ENCODE measurements at places on chromosomes 11 and 22.

GRCh38 chr22:20062043-20062765 is 17.8 kb upstream of the DGCR8 start:
- no peak for DNase-seq

GRCh38 chr11:13098063-13098462 is 88.9 kb downstream of the RASSF10 start:
- DNase-seq = no peak

DNA sequence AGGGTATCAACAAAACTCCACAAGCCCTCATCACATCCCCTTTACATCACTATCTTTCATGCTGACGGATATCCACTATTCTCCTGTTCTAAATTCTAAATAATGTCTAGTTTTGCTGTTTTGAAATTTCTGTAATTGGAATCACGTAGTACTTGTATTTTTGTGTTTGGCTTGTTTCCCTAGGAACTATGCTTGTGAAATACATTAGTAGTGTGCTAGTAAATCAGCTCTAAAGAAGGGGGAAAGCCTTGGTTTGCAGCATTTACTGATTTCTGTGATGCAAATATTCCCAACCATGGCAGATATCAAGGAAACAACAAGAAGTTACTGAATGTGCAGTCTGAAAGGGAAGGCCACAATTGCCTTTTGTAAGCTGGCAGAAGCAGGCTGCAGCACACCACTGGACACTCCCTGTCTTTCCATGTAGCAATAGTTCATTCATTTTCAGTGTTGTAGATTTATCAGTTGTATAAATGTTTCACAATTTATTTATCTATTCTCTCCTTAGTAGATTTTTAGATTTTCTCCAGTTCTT is 4.7 kb upstream of the FOLH1 start:
- no peak for DNase-seq

DNA sequence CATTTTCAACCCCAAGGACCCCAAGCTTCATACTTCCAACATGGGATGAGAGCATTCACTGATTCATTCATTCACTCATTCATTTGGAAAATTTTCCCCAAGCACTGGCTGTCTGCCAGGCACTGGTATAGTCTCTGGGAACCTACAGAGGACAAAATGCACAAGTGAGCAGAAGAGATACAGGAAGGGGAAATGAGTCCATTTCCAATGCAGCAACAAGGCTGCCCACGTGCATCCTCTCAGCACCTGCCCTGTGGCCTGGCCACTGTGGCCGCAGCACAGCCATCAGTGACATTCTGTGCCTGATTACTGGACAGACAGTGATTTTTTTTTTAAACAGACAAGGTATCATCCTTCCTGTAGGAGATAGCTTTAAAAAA is 96.0 kb upstream of the PITPNB start:
- no peak for DNase-seq

- DNase-seq = no peak
Measured at GRCh38 chr11:123272565-123272964, 77.5 kb upstream of the CLMP start.

- no peak for DNase-seq
Measured at GRCh38 chr11:88358040-88358431, 20.5 kb upstream of the CTSC start.

GRCh38 chr11:46456269-46457001 is 64.9 kb upstream of the CHRM4 start:
- DNase-seq = no peak

DNA sequence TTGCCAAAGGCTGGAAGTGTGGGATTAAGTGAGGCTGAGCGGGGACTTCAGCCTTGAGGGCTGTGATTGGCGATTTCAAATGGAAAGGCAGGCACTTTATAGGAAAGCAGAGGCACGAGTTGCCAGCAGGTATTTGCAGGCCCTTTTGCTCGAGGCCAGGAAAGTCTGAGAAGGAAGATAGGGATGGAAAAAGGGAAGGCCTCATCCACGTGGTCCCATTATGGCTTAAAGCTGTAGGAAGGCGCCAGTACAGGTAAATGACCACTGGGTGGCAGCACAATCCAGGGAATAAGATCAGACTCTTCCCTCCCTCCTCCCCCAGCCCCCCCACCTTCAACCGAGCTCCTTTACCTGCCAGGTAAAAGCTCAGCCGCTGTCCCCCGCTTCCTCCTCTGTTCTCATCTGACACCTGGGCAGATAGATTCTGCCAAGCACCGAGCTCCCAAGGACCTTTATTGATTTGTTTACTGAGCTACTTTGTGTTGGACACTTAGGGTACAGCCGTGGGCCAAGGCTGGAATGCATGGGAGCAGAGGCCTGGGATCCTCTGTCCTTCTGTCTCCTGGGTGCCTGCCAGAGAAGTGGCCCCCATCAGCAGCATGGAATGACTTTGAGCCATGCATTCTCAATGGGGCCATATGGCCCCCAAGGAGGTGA is 7.5 kb downstream of the P2RX3 start:
- peak; percentile 51 for DNase-seq

DNA sequence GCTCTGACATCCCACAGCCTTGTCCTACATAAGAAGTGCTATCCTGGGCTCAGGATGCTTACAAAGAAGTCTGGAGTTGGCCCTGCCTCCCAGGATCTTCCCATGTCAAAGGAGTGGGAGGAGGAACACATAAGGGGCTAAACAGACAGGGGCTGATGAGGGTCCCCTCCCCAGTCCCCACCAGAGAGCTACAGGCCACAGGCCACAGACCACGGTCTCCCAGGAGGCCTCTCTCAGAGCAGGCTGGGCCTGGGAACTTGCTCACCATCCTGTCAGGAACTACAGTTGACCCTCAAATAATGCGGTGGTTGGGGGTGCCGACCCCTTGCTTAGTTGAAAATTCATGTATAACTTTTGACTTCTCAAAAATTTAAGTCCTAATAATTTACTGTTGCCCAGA is 315.5 kb downstream of the NTM start:
- DNase-seq = no peak

- DNase-seq = no peak
Measured at GRCh38 chr22:20249797-20250354, 18.2 kb downstream of the RTN4R start.

DNA sequence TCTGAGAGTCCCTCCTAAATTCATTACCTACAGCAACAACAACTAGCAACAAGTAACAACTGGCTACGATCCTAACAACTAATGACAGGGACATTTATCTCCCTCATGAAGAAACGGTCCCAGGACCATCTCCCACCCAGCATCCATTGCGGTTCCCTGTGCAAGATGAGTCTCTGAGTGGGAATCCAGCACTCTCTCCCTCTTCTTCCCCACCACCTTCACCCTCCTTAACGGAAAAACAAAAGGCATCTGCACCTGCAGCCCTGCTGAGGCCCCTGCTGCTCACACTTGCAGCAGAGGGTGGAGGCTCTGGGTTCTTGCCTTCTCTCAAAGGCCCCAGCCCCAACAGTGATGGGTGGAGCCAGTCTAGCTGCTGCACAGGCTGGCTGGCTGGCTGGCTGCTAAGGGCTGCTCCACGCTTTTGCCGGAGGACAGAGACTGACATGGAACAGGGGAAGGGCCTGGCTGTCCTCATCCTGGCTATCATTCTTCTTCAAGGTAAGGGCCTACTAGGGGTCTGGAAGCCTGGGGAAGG is at the start of gene CD3G:
Gene CD3G (plus strand): TSS at position 364 of the 535 bp plus-strand sequence. CDS start 80 bp downstream, at position 444.
- peak; percentile 30 for DNase-seq

DNA sequence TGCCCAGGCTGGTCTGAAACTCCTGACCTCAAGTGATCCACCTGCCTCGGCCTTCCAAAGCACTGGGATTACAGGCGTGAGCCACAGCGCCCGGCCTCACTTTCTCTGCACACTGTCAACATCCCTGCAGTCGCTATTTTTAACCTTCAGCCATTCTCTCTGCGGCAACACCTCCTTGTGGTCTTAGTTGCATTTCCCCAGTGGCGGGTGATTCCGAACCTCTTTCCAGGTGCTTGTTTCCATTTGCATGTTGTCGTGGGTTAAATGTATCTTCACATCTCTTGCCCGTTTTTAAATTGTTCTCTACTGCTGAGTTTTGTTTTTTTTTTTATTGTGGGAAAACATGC is 2.2 kb upstream of the SCT start:
- no peak for DNase-seq

GRCh38 chr11:1563149-1563638 is 8.9 kb downstream of the DUSP8 start:
- no peak for DNase-seq

DNA sequence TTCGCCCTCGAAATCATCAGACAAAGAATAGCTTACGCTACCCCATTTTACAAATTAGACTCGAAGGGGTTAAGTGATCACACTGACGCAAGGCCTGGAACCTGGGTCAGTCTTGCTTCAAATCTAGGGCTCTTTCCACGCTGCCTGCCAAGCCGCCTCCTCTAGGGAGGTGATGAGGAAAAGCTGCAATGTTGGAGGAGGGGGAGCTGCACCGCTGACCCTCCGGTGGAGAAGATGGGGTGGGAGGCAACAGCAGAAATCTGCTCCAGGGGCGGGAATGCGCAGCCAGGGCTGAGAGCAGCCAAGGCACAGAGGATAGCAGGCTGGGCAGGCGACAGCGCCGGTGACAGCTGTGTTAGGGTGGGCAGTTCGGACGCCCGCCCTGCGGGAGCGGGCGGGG is 595 bp downstream of the SYVN1 start:
- DNase-seq = no peak

DNA sequence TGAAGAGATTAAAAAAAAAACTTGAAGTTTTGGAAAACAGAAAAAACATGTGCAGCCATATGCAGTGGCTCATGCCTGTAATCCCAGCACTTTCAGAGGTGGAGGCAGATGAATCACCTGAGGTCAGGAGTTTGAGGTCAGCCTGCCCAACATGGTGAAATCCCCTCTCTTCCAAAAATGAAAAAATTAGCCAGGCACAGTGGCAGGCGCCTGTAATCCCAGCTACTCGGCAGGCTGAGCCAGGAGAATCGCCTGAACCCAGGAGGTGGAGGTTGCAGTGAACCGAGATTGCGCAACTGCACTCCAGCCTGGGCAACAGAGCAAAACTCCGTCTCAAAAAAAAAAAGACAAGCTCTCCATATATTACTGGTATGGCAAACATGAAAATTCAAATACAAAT is 7.6 kb downstream of the DLG2 start:
- DNase-seq = no peak

- no peak for DNase-seq
Measured at GRCh38 chr11:121553806-121554205, 101.0 kb upstream of the SORL1-AS1 start.

- no peak for DNase-seq
Measured at GRCh38 chr11:9615031-9615451, 41.6 kb downstream of the WEE1 start.

GRCh38 chr11:645536-645935 is 8.5 kb downstream of the DRD4 start:
- no peak for DNase-seq

- no peak for DNase-seq
Measured at GRCh38 chr11:96397863-96398262, 8.1 kb downstream of the JRKL start.

DNA sequence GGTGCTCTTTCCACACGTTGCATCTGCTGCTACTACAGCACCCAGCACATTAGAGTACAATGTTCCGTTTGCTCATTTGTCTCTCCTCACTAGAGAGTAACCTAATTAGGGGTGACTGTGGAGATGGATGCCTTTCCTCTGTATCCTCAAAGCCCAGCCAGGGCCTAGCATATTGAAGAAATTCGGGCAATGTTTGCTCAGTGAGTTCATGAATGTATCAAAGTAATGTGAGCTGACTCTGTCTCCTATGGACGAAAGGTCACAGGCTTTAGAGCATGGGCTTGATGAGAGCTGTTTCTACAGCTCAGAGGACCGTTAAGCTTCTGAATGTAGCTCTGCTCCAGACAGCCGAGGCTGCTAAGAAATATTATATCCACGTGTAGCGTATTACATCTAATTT is 67.5 kb downstream of the C11orf58 start:
- no peak for DNase-seq

DNA sequence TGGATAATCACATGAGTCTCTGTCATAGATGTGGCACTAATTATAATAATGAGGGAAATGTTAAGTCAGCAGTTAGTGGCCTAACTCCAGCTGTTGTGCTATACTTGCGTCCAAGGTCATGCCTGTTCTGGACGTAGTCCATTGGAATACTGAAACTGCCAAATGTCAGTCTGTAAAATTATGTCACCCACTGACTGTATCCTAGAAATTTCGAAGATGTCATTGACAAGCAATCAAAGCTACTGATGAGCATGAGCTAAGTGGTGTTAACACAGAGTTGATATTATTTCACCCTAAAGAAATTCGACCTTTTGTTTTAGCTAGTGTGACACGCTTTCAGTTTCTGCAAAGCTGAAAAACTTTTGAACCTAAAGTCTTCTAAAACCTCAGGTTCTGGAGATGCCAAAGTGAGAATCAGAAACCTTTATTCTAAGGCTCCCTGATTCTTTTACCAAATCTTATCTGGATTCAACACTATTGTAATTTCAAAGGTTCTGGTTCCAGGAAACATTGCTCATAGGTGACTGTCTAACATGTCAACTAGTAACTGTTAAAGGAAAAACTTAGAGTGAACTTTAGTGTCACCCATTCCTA is 14.9 kb upstream of the ME3 start:
- no peak for DNase-seq

DNA sequence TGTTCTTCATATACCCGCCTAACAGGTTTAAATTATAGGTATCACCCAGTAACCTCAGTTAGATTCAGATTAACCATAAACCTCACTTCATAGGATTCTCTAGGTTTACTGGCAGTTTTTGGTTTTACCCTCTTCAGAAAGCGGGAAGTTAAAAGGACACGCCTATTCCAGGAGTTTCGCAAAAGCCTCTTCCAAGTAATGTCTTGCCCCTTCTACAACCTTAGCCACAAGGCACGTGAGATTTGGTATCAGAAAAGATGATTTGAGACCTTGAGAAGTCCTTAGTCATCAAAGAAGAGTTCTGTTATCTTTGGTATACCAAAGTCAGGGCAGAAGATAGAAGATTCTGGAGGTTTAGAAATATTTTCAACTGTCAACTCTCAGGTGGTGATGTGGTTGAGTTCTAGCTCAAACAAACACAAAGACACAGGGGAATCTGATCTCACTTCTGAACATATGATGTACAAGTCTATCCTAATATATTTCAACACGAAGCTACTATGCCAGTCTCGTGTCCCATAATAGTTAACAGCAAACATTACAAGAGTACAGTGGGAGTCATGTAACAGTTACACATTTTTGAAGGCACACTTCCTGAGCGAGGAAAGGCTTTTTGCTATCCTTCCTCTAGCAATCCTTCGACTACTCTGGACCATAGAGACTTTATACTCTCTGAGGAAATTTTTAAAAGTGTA is 103.5 kb downstream of the USP35 start:
- DNase-seq = no peak

- no peak for DNase-seq
Measured at GRCh38 chr11:124876818-124877630, 11.8 kb downstream of the ROBO3 start.

DNA sequence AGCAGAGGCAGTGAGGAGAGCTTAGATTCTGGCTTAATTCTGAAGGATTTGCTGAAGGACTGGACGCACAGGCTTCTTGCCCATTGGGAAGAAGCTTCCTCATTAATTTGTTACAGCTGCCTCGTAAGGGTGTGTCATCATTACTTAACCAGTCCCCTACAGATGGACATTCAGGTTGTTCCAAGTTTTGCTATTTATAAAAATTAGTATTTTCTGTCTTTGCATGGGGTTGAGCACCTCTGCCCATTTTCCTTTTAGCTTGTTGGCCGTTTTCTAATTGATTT is 38.1 kb downstream of the CAPN1 start:
- DNase-seq = no peak

GRCh38 chr11:19988598-19988997 is 171.7 kb downstream of the DBX1 start:
- no peak for DNase-seq

GRCh38 chr22:40757071-40757470 is 62.1 kb downstream of the SLC25A17 start:
- no peak for DNase-seq
